ENCODE measurements at places on chromosomes 6 and 20.

GRCh38 chr20:38635721-38636288 lies 34.2 kb downstream of the ARHGAP40 start:
- no peak for DNase-seq

GRCh38 chr20:13936781-13937576 lies 53.4 kb downstream of the SEL1L2 start:
- no peak for DNase-seq

GRCh38 chr6:6975459-6976111 lies 132.2 kb upstream of the RREB1 start:
- DNase-seq, result no peak

- no peak for DNase-seq
Measured at GRCh38 chr6:137115658-137116057, 57.8 kb downstream of the IL22RA2 start.

GRCh38 chr6:34455831-34456230 lies 10.0 kb upstream of the PACSIN1 start:
- no peak for DNase-seq

GRCh38 chr6:66964216-66964615 lies 1257.2 kb upstream of the EYS start:
- no peak for DNase-seq

GRCh38 chr6:42372699-42373098 lies 79.0 kb downstream of the TRERF1 start:
- DNase-seq, result no peak

- DNase-seq, result no peak
Measured at GRCh38 chr20:3842348-3842930, 4.2 kb upstream of the MAVS start.

GRCh38 chr6:9620263-9620662 lies 794.6 kb downstream of the TFAP2A start:
- no peak for DNase-seq

- DNase-seq, result no peak
Measured at GRCh38 chr6:111119571-111120329, 32.4 kb downstream of the SLC16A10 start.

DNA sequence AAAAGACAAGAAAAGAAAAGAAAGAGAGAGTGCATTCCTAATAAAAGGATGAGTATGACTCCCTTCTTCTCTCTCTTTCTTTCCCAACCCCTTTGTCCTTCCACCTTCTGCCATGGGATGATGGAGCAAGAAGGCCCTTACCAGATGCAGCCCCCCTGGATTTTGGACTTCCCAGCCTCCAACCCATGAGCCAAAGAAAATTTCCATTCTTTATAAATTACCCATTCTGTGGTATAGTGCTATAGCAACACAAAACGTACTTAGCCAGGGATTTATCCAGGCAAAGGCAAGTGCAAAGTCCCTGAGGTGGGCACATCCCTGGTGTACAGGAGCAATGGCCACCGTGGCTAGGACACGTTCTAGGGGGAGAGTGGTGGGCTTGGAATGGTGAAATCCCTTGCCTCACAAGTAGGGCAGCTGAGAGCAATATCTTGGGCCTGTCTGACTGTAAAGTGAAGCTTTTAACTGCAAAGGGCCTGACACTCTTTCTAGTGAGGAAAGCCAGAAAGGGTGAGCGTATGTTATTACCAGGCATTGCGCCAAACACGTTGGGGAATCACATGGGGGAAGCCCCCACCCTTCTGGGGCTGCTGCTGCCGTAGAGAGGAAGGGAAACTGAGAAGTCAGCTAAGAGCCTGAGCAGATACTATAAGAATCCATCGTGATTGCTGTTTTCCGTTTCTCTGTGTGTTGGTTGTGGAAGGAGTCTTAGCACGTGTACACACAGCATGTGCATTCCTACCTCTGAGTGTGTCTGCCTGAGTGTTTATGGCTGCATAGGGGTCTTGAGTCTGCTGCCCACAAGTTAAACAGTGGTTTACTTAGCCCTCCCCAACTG lies 50.7 kb upstream of the SIRPA start:
- no peak for DNase-seq

DNA sequence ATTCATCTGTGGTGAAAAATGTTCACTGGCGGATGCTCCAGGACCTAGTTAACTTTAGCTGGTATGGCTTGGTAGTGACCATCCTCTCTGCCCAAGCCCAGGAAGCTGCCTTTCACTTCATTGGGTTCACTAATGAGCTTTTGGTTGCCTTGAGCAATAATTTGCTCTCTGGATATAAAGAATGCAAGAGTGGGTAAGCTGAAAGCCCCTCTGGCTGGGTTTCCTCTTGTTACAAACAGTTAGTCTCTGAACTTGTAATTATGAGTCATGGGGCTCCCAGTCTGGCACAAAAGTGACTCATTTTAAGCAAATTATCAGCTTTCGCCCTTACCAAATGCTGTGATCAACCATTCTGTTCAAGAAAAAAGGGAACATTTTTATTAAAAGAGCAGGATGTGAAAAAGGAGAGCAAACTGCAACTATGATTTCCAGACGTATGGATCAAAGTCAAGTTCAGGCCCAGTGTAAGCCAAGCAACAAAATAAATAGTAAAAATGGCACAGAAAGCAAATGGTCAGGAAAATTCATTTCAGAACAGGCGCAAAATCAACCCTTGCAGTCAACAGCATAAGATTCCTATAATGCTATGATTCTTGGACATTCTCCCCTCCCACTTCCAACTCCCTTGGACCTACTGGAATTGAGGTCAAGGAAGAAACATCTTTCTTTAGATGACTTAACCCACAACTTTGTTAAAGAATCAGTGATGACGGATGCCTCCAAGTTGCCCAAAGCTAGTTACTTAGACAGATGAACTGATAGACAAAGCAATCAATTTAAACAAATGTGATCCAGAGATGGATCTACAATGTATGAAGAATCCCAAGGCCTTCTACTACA lies 130.0 kb upstream of the KCNK16 start:
- no peak for DNase-seq

DNA sequence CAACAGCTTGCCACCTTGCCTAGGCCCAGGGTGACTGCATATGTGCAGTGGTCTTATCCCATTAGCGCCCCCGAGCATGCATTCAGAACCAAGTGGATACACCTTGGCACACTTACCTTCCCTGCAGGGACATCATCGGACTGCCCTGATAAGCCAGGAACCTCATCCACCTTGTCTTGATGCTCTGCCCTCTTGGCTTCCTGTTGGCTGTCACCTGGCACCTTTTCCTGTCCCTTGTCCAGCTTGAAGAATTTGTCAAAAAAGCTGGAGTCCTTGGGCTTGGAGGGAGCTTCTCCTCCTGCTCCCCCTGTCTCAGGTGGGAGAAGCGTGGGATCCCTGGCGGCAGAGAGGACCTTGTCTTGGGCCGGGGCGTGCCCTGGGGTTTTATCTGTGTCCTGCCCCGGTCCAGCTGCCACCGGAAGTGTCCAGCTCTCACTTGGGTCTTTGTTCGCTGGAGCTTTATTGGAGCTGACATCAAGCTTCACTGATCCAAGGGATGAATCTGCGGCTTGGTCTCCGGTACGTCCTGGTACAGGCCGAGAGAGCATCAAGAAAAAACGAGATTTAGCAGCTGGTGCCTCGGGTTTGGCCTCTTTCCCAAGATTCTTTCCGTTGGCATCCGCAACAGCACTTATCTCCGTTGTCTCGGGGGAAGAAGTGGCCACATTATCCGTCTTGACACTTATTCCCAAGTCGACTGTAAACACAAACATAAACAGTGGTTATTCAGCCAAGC lies 42.0 kb downstream of the BCAS1 start:
- DNase-seq, result no peak

- peak; percentile 52 for DNase-seq
Measured at GRCh38 chr20:3710703-3711483, 1.5 kb downstream of the SIGLEC1 start.

GRCh38 chr6:95352064-95352795 lies 225.1 kb upstream of the MANEA start:
- DNase-seq, result no peak

DNA sequence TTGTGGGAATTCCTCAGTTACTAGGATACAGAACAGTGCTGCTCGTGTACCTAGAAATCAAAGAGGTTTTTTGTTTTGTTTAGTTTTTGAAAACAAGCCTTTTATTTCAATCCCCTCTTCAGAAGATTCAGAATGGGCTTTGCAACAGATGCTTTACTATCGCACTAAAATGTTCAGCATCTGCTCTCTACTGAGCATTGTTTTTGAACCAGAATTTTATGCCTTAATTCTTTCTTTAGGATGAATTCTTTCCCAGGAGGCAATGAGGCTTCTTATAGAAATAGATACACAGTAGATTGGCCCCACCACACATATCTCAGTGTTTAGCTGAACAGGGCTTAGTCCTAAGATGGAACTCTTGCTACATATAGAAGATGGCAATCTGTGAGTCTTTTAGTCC lies 95.9 kb upstream of the SPACA1 start:
- no peak for DNase-seq

GRCh38 chr20:22353586-22353985 lies 230.8 kb downstream of the FOXA2 start:
- no peak for DNase-seq

GRCh38 chr6:160086754-160087153 lies 34.9 kb upstream of the SLC22A1 start:
- no peak for DNase-seq

GRCh38 chr6:169997930-169998218 lies 246.5 kb downstream of the ERMARD start:
- DNase-seq, result no peak

- DNase-seq, result no peak
Measured at GRCh38 chr20:54499111-54499510, 23.7 kb downstream of the DOK5 start.

DNA sequence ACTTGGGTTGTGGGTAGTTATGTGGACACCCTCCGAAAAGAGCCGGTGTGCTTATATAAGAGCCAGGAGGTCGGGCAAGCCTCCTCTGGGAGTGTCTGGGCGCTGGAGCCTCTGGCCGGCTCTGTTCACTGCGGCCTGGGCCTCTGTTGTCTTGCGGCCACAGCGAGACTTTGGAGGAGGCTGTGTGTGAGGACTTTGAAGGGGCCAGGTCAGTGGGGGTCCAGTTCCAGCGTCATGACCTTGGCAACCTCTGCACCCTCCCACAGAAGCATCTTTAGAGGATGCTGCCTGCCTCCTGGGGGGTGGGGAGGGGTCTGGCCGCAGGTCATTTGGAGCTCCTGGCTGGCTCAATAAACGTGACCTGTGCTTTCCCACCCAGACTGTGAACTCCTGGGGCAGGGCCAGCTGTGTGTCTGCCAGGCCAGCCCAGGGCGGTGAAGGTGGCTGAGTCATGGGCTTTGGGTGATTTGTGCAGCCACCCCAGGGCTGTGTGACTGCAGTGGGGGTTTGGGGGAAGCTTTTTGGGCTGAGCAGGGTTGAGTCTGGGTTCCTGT lies 1.2 kb downstream of the TCEA2 start:
- no peak for DNase-seq

GRCh38 chr6:137165375-137166246 lies 7.8 kb downstream of the IL22RA2 start:
- peak; percentile 30 for DNase-seq

Data from CD4-positive, alpha-beta T cell treated with Interleukin-6 at 100 ng/mL for 8 hours (primary cell).